ENCODE measurements at places on chromosomes 5 and 9.

GRCh38 chr9:97873425-97873824 lies 20.4 kb downstream of the FOXE1 start:
- DNase-seq, result no peak

GRCh38 chr5:37214550-37214949 lies 34.6 kb downstream of the CPLANE1 start:
- peak; percentile 62 for DNase-seq

- DNase-seq, result no peak
Measured at GRCh38 chr5:147303976-147304375, 69.2 kb downstream of the STK32A start.

DNA sequence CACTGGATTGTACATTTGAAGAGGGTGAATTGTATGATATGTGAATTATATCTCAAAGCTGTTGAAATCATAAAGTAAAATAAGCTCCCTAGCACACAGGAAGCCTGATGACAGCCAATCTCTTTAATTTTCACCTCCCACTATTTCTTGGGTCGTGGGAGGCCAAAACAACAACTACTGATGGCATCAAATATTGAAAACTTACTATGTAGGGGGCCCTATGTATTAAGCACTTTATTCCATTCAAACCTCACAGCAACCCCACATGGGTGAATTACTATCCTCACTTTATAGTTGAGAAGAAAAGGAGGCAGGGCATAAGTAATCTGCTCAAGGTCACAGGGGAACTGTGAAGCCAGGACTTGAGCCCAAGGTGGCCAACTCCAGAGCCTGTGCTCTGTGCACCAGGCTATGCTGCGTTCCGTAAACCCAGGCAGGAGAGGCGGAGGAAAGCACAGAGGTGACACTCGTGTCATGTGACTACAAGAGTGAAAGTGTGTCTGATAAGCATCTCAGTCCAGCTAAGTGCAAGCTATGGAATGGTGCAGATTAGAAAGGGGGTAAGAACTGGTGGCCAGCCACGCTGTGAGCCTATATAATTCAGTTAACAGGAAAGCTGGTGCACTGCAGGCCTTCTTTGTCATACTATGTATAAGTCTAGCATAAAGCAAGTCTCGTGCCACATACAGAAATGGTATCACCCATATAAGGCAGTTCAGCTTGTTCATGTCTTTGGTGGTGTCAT lies 221.0 kb downstream of the DCP2 start:
- DNase-seq, result no peak

GRCh38 chr5:56816546-56817081 lies 1.3 kb downstream of the MAP3K1 start:
- peak; percentile 40 for DNase-seq

GRCh38 chr9:34492051-34492450 lies 30.7 kb downstream of the ENHO start:
- no peak for DNase-seq

GRCh38 chr5:140106101-140106500 lies 7.8 kb upstream of the PURA start:
- no peak for DNase-seq

DNA sequence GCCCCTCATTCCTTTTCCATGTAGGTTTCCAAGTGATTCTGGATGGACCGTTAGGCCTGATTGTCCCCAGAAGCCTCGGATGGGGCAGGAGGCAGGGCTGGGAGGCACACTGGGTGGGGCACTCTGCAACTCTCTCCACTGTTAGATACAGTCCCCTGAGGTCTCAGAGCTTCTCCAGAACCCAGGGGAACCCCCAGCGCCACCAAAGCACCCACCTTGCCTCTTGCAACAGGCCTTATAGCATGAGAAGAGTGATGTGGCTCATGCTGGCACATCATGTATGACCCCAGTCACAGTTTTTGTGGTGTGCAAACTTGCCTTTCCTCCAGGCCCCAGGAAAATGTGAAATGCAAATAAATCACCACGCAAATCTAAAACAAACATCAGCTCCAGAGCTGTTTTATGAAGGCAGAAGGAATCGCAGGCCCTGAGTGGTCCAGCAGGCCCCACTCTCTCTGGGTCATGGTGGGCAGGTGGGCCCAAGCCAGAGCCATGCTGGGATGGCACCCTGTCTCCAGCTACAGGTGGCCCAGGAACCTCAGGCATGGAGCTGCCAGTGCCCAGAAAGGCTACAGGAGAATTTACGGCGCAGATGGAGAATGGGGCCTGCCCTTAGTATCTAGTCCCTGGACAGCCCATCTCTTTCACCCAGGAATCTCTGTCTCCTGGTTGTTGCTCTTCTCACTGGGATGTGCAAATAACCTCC lies 36.3 kb upstream of the CDKN2AIPNL start:
- DNase-seq, result no peak

- DNase-seq, result no peak
Measured at GRCh38 chr9:134659688-134660131, 18.1 kb downstream of the COL5A1 start.

- DNase-seq, result no peak
Measured at GRCh38 chr9:98786750-98787510, 9.4 kb downstream of the ANKS6 start.

GRCh38 chr5:124870070-124870469 lies 123.6 kb upstream of the ZNF608 start:
- DNase-seq, result no peak

GRCh38 chr5:82364497-82364896 lies 86.3 kb upstream of the RPS23 start:
- DNase-seq, result no peak

DNA sequence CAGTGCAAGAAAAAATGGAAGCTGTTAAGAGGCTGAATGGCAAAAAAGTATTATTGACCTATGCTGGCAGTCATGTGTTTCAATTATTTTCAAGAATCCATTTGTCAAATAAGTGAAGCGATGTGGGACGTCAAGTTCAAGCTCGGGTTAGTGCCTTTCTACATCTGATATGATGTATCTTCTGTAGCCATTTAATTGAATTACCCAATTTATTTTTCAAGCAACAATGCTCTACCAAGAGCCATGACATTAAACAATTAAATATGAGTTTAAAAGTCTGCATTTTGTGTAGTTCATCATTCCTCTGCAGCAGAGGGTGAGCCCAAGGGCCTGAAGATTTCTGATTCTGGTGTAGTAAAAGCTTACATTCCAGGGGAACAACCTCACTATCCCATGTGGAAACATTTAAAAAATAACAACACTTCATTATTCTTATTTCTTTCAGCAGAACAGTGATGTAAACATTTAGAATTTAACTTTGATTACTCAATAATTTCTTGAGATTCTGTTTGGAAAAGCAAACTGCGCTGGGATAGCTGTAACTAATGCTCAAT lies 619.7 kb upstream of the ARRDC3 start:
- no peak for DNase-seq

GRCh38 chr5:179887095-179887494 lies 20.6 kb downstream of the TBC1D9B start:
- no peak for DNase-seq

DNA sequence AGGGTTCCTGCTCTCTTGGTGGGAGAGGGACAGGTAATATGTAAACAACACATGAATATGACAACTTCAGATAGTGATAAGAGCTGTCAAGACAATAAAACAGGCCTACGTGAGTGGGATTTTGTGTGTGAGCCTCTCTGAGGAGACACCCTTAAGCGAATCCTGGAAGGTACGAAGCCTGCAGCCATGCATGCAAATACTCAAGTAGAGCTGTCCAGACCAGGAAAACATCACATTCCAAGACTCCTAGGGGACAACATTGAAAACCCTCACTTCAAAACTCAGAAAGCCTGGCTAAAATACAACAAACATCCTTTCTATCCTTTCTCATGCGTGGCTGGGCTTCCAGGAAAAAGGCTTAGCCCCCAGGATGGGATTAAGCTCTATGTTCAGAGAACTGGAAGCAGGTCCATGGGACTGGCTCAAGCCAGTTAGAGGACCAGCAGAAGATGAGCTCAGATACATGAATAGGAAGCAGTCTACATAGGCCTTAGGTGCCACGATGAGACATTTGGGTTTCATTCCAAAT lies 124.8 kb upstream of the IQGAP2 start:
- DNase-seq, result no peak

DNA sequence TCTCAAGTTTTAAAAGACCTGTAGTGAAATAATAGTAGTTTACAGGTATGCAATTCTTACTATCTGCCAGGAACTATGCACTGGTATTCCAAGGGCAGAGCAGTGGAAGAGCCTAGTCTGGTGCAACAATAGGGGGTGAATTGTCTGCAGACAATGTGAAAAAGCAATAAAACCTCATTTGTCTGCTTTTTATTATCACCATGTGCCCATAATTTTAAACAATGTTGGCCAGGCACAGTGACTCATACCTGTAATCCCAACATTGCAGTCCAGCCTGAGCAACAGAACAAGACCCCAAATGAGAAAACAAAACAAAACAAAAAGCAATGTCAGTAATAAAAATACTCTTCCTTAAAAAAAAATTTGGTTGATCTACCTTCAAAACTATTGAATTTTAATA lies 12.2 kb upstream of the SLC44A1 start:
- DNase-seq, result no peak

GRCh38 chr5:151417712-151418111 lies 29.7 kb upstream of the SLC36A1 start:
- DNase-seq, result no peak

GRCh38 chr5:1546556-1546955 lies 22.8 kb upstream of the LPCAT1 start:
- DNase-seq, result no peak

GRCh38 chr5:113293068-113293974 lies 141.5 kb downstream of the TSSK1B start:
- no peak for DNase-seq

- DNase-seq, result no peak
Measured at GRCh38 chr5:129118826-129119225, 24.3 kb downstream of the ISOC1 start.

DNA sequence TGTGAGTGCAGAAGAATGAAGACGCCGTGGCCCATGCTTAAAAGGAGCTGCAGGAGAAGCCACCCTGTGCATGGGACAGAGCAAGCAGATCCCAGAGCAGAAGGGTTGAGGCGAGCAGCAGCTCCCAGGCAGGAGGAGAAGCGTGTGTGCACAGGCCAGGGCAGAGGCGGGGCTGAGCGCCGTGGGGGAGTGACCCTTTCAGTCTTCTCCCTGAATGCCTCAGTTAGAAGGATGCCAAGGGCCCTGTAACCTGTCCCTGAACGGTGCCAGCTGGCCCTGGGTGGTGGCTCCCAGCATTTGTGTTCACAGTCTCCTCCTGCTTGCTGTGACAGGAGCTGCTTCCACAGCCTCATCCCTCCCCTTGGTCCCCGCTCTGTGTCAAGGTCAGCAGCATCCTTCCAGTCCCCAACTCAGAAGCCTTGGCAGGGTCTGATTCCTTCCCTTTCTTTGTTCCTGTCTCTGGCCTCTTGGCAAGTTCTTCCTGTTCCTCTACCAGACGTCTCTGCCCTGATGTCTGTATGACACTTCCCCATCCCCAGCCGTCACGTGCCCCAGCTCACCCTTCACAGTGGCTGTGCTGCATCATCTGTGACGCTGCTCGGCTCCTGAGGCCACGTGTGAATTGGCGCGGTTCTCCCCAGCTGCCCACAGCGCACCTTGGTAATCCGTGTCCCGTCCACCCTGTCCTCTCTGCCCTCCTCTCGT lies 5.2 kb downstream of the EXOC3 start:
- no peak for DNase-seq

DNA sequence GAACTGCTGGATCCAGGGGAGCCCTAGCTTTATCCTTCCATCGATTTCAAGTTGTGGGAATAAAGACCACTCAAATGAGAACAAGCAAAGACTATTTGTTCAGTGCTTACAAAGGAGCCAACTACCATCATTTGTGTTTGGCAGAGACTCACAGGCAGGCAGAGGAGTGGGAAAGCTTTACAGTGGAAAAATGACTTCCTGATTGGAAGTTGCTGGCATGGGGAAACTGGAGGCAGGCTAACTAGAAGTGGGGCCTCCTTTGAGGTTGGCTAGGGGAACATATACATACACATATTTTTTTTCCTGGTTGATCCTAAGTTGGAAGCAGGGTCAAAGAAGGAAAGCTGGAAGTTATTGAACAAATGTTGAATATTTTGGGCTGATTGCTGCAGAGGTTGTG lies 121.7 kb downstream of the ACTBL2 start:
- DNase-seq, result no peak

DNA sequence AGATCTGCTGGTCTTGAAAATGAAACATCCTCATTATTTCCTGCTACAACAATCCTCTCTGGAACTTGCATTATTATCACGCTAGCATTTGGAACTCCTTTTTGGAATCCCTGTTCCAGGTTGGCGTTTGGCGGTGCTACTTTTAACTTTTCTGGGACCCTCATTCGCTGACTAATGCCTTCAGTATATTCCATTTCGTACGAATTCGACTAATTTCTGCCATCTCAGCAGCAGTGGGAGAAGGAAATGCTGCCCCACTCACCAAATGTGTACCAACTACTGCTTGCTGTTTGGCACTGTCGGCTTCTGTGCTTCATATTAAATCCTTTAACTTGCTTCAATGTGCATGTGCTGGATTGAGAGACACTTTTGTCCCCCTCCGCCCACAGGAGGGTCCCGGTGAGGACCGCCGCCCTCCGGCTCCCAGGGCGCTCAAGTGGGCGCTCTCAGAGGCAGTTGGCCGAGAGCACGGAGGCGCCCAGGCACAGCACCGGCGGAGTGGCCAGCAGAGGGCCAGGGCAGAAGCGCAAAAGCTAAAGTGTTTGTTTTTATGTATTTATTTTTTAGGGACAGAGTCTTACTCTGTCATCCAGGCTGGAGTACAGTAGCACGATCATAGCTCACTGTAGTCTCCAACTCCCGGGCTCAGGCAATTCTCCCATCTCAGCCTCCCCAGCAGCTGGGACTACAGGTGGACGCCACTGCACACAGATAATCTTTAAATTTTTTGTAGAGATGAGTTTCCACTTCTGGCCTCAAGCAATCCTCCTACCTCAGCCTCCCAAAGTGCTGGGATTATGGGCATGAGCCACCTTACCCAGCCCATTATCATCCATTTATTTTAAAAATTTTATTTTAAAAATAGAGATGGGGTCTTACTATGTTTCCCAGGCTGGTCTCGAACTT lies 11.9 kb downstream of the PDE6A start:
- DNase-seq, result no peak

DNA sequence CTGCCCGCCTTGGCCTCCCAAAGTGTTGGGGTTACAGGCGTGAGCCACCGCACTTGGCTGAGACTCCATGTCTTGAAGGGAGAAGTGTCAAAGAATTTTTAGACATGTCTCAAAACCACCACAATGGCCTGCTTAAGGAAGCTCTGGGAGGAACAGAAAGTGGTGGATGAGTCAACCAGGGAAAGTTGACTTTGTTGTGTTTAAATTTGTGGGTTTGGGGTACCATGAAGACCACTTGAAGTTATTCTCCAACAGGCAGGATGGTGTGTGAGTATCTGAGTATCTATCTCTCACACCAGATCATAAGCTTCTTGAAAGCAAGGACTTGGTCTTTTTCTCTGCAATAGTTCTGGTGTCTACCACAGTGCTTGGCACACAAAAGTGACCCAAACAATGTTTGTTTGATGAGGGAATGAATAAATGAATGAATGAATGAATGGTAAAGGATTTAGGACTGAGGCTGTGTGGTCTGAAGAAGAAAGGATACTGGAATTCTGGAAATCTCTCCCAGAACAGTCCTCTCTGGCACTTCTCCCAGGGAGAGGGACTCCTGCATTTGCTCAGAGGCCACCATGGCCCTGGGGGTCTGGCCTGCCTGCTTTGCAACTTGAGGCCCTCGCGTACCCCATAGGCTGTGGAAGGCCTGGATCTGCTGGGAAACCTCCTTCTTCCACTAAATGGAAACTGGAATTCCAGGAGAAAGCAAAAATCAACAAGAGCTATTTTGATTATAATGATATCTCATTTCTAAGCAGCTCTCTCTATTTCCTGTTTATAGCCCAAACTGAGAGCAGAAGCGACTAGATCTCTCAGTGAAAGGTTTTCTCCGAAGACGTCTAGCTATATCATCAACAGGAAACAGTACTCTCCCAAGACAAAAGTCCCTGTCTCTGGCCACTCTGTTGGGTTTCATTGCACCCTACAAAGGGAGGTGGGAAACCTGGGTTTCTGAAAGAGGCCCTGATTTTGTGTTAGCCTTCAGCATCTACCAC lies 187.9 kb downstream of the PALM2AKAP2 start:
- DNase-seq, result no peak

All from T-helper 2 cell (primary cell).